ENCODE measurements at places on chromosomes 16 and 17.

GRCh38 chr17:9850151-9850550, 24.4 kb downstream of the GLP2R start:
- no peak for DNase-seq

DNA sequence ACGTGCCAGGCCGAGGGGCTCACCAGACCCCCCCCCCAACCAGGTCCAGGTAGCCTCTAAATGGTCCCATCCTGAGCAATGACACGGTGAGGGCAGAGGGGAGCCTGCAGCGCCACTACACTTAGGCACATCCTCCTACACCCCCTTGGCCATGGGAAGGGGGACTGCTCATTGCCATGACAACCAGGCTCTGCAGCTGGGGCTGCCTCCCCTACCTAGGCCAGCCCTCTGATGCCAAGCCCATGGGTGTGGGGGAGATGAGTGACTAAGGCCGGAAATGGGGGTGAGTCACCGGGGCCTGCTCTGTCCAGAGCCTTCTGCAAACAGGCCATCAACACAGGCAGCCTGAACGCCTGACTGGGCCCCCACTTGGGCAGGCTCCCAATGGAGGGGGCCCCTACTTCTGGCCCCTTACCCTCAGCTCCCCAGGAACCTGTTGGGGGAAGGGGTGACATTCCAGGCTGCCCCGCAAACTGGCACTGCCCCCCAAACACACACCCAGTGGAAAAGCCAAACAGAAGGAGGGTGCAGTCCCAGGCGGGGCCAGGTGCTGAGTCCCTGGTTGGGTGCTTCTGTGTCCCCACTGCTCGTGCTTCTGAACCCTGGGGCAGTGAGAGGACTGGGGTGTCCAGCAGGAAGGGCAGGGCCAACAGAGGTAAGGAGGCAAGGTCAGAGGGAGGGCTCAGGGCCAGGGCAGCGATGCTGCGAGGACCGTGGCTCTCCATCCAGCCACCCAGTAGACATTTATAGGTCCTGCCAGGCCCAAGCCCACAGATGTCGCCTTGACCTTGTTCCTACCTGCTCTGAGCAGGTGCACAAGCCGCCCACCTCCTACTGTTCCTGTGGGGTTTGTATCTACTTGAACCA, 8.2 kb downstream of the PLCD3 start:
- peak; percentile 19 for DNase-seq

- DNase-seq = no peak
Observed at GRCh38 chr16:69055008-69055407, 50.4 kb upstream of the HAS3 start.

DNA sequence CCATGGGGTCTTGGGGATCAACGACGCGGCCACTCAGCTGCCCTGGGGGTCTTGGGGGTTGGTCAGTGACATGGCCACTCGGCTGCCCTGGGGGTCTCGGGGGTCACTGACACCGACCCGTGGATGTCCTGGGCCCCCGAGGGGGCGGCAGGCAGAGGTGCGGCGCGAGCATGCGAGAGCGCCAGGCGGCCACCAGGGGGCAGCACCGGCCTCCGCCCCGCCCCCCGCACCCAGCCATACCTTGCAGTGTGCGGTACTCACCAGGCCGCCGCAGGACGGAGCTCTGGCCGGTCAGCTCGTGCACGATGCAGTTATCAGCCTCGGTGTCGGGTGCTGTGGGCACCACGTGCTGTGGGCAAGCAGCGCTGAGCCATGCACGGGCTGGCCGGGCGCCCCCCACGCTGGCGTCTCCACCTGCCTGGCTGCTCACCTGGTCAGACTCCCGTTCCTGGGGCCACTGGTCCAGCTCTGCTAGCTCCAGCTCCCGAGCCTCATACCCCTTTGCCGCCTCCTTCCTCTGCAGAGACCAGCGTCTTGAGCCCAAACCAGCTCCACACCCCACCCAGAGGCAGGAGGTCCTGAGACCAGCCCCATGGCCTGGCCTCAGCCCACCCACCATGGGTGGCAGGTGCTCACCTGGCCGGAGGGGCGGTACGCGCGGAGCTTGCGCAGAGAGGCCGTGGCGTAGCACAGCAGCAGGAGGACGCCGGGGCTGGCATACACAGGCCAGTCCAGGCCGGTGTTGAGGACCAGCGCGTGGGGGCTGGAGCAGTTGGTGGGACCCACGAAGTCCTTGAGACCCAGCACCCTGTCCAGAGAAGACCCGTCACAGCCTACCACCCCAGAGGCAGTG, 31.2 kb downstream of the CTU2 start:
- peak; percentile 40 for DNase-seq

DNA sequence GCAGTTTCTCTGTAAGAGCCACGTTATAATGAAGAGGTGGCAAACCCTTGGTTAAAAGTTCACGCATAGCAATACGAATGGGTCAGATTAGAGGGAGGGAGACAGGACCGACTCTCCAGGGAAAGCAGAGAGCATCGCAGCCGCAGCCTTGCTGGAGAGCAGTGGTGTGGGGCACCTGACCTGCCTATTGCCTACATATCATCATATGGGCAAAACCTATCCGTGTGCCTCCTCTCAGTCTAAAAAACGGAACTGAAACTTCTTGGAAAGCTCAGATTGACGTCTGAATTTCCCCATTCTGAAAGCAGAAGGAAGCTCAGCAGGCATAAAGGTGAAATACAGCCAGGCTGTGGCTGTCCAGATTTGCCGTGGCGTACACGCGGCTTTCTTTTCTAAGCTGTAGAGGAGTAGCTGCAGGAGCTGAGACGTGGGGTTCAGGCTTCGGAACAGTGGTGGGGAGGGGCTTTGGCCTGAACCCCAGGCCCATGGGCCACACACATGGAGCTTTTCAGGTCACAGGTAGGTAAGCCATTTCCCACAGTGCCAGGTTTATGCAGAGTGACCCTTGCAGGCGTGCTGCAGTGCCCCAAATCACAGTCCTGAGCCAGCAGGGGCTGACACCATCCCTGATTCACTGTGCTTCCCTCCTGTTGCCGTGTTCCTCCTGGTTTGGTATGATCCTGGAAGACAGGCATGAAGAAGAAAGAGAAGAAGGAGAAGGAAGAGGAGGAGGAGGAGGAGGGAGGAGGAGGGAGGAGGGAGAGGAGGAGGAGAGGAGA, 41.6 kb upstream of the TNRC6C start:
- DNase-seq = no peak

- peak; percentile 75 for DNase-seq
Observed at GRCh38 chr17:48724251-48725003, 1.4 kb downstream of the PRAC2 start.

GRCh38 chr17:57174591-57174990, 81.7 kb upstream of the MSI2 start:
- no peak for DNase-seq
